Left ventricle myocardium inferior (tissue), 1 donor: ENCODE measurements at places on chromosomes 7 and 10. TPM values are rescaled to one million over a fixed set of nuclear protein-coding genes. Genes with fewer than 3 reads are reported as not detected.
A peak's percentile ranks its signal among the peaks of the same experiment; 100 is the strongest.

Gene DENND2A
- total RNA-seq = 10.8 TPM

Gene SH2D4B
- not detected for total RNA-seq

Gene COPS6
- 114 TPM for total RNA-seq

Gene PPP3CB
- 64.5 TPM for total RNA-seq

Gene SCIN
- total RNA-seq = not detected

Gene HABP2
- total RNA-seq = not detected

Gene RPEL1
- total RNA-seq = not detected

Gene ADIRF
- 41.1 TPM for total RNA-seq

Gene CALHM1
- total RNA-seq = not detected

Gene PLCE1
- total RNA-seq = 11.2 TPM

Gene ATAD1
- total RNA-seq = 93.2 TPM

Gene KIAA1549
- total RNA-seq = 2.1 TPM

Gene GNGT1
- not detected for total RNA-seq

Gene MMD2
- not detected for total RNA-seq

Gene SLC29A3
- 1.7 TPM for total RNA-seq

DNA sequence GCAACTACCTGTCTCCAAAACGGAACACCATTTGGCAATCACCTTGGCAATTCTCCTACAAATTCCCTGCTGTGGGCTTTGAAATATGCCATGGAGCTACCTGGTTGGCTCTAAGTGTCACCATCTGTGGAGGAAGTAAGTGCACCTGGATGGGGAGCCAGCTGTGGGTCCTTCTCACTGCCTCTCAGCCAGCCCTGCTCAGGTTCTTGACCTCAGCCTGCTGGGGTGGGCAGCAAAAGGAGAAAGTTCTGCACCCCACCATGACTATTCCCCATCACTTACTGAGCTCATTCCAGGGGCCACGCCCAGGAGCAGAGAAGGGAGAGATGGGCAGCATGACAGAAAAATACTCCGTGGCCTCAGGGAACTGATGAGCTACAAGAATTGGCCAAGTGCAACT, 158.7 kb downstream of the TNS3 start:
- no peak for DNase-seq

- no peak for DNase-seq
Measured at GRCh38 chr10:113175756-113176651, 226.0 kb downstream of the TCF7L2 start.

DNA sequence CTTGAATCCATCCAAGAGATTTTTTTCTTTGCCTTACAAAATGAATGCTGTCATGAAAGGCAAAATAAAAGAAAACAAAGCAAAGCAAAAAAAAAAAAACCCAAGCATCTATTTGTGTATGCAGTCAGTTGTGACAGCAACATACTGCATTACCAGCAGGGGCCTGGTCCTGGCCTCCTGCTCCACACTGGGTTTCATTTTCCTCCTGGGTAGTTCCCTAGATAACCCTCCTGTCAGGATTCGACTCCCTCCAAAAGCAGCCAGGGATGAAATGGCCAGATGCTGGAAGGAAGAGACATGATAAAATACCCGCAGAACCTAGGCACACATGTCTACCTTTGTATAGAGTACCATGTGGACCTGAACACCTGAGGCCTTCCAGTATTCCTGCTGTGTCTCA, 148.6 kb downstream of the NRCAM start:
- DNase-seq = no peak

GRCh38 chr7:25849500-25850184, 302.4 kb upstream of the NFE2L3 start:
- no peak for DNase-seq

DNA sequence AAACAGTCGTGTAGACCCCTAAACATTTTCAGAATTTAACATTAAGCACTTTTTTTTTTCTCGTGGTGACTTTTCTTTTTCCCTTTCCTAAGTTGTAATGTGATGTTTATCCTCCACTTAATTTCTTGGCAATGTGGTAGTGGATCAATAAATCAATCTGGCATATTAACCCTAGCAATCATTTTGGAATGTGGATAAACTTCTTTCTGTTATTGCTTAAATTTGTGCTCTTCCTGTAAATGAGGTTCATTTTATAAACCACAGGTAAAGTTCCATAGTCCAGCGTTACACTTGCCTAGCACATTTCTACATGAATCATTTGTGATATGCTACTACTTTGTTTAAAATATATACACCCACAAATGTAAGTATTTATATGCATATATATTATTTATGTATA, 247.4 kb upstream of the ETV1 start:
- no peak for DNase-seq

- no peak for DNase-seq
Measured at GRCh38 chr10:112858986-112859651, 90.9 kb upstream of the TCF7L2 start.

DNA sequence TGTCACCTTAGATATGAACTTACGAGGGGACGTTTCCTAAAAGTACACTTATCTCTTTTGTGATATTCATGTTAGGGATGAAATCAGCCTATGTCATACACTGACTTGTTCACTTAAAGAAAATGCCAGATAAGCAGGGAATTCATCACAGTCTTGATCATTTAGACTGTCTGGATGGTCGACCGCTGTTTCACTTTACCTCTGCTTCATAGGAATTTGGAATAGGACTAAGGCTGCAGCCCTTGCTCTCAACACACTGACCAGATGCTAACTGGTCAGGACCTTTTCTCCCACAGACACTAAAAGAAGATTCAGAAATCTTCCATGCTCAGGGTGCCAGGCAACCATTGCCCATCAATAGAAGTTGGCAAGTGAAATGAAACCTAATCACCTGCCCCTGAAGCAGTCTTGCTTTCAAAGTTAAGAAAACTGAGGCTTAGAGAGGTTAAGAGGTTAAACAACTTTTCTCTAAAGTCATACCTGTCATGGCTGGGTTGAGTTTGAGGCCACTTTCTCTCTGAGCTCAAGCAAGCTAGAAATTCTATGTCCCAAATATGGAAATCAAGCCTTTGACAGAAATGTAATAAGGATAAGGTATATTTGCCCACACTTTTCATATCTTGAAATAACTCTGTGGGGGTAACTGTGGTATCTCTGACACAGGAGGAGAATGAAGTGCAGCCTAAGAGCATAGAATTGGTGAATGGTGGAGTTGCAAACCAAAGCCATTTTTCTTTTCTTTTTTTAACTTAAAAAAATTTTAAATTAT, 77.1 kb downstream of the MAP3K8 start:
- DNase-seq = no peak

DNA sequence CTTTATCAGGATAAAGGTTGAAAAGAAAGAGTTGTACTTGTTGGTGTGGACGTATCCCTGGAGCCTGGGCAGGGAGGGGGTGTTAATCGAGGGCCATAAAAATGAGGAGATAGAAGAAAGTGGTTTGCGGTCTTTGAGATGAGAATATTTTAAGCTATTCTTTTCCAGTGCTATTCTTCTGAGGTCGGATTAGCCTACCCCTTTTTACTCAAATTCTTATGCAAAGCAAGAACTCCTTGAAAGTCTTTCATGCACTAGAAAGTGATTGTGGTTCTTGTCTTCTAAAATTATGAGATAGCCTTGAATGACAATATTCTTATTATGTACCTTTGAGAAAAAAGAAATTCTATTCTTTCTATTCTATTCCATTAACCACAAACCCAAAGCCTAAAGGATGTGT, 201.3 kb upstream of the SEMA3C start:
- DNase-seq = no peak

DNA sequence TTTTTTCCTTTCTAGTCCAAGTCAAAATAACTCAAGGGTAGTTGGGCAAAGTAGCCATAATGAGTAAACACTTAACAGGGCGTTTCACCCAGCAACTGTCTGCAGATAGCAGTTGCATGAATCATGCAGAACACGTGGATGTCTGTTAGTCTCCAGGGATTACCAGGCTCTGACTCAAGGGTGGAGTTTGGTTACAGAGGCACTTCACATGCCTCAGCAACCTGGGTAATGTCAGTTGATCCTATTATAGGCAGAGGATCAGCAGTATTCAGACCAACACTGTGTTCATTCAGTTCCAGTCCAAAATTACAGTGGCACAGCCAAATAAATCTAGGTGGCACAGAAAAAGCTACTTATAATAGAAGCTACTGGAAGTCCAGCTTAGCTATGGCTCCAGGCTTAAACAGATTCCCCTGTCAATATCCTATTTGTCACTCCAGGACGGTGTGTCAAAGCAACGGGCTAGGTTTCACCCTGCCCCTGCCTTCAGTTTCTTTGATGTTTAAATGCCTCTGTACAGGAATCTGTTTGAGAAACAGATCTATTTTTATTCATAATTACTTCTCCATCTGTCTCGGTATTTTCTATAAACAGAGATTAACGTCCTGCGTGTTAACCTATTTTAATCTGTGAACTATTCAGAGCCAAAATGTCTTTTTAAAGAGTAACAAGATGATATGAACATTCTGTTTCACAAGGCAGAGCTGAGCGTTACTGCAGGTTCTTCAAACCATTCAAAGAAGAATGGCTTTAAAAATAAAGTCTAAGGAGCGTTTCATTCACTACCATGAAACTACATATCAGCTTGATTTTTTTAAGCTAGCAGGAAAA, 162.6 kb upstream of the AKR1E2 start:
- peak; percentile 29 for DNase-seq

GRCh38 chr10:7188456-7189050, 222.3 kb downstream of the SFMBT2 start:
- no peak for DNase-seq

- no peak for DNase-seq
Measured at GRCh38 chr7:148723846-148724245, 25.1 kb downstream of the CUL1 start.

GRCh38 chr7:147033641-147034040, 917.0 kb downstream of the CNTNAP2 start:
- no peak for DNase-seq

GRCh38 chr7:137305901-137306621, 37.5 kb downstream of the PTN start:
- no peak for DNase-seq

- no peak for DNase-seq
Measured at GRCh38 chr7:83934118-83934734, 260.4 kb downstream of the SEMA3A start.

- no peak for DNase-seq
Measured at GRCh38 chr10:92799568-92799967, 48.8 kb upstream of the EXOC6 start.

DNA sequence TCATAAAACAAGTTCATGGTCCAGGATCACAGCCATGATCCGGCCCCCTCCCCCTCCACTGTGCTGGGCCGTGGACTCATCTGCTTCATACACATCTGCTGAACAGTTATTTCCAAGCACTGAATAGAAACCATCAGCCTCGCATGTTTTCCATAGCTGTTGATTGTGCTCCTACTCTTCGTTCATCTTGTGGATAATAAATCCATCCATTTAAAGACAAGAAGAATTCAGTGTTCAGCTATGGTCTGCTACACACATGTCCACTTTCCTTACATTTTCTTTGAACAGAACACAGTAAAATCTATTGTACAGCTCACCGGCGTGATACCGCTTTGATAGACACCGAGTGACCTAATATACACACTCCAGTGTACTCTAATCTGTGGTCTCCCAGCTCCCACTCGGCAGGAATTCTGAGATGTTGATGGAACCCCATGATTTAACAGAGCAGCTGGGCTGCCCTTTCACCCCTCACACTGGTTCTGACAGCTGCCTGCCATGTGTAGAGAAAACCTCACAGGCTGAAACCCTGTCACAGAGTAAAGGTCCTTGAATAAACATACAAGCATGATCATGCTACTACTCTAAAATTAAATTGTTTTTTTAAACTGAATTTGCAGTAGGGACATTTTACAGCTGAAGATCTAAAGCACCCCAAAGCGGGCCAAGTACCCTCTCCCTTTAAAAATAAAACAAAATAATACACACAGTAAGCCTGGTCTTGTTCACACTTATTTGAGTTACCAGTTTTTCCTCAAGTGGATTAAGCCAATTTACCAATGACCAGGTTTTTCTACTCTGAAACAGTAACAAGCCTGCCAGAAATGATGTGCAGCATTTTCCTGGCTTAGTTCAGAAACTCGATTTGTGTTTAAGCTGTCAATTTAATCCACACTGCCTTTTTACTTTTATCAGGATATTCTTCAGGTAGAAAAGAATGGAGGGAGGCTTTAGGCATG, 95.1 kb upstream of the FZD1 start:
- DNase-seq = no peak

DNA sequence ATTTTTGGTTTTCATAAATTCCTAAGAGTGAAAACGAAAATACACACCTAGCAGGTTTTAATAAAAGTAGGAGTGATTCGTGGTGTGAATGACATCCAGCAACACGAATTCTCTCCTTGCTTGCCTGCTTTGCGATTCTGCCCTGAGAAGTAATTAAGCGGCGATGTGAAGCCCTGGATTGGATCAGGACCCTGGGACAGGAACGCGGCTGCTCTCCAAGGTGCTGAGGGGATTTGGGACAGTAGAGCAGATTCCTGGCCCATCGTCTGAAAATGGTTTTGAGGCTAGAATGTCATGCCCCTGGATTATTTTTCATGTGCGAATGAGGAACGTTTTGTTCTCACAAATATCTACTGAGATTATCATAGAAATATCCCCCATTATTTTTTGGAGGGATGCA, 7.8 kb downstream of the NPS start:
- no peak for DNase-seq

GRCh38 chr7:52450816-52451215, 584.6 kb upstream of the POM121L12 start:
- DNase-seq = no peak

DNA sequence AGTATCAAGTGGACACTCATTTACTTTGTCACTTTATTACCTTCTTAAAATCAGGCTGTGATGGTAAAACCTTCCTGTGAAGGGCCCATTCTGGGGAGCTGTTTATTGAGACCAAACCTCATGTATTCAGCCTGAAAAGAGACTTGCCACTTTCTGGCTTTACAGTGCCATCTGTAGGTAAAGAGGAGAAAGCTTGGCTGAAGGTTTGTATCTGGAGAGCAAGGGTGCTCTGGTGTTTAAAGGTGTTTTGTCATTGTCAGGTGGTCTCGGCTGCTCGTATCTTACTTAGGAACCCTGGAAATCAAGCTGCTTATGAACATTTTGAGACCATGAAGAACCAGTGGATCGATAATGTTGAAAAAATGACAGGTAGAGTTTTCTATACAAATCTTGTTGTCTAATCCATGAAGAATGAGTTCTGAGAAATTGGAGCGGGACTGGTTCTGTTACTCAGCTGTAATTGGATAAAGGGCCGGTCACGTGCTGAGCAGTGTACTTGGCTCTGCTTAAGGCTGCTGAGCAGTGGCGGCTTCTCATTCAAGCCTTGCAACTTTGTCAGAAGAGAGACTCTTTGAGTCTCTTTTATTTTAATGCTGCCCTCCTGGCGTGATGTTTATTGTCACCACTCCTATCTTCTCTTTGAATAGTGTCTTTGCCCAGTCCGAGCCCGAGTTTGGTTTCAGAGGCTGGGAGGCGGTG, 46.9 kb downstream of the AP3M1 start:
- DNase-seq = no peak

GRCh38 chr7:39700165-39700564, 76.8 kb downstream of the RALA start:
- DNase-seq = no peak

DNA sequence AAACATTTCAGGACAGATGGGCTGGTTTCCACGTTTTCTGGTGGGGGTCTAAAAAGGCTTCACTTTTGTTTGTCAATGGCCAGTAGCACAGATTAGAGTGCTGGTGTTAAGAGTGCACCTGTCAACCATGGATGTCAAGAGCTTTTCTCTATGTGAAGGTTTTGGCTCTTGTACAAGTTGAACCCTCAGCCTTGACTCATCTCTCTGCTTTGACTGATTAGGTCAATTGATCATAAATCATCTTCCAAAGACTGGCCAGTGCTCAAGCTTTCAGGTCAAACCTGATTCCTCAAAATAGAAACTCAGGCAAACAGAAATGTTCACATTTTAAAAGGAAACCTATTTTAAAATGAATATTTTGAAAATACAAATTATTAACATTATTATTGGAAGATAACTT, 59.6 kb upstream of the SP4 start:
- no peak for DNase-seq

GRCh38 chr7:84412161-84412969, 217.8 kb upstream of the SEMA3A start:
- DNase-seq = no peak
